A375 (cell line): ENCODE measurements at places on chromosomes 7 and 10. TPM values are rescaled to one million over a fixed set of nuclear protein-coding genes. Genes with fewer than 3 reads are reported as not detected.

The MICALL2 gene
- 18.1 and 20.7 TPM in 2 replicates for total RNA-seq

The PTPRN2 gene
- total RNA-seq, result 0.34 TPM in 1 of 2 replicates, not detected in the other

The FRMD4A gene
- 61.6 and 66.7 TPM in 2 replicates for total RNA-seq

The MYPN gene
- 0.08 and 0.50 TPM in 2 replicates for total RNA-seq

The RAPGEF5 gene
- 4.4 and 6.5 TPM in 2 replicates for total RNA-seq
